ENCODE measurements at places on chromosomes 16 and 17.

DNA sequence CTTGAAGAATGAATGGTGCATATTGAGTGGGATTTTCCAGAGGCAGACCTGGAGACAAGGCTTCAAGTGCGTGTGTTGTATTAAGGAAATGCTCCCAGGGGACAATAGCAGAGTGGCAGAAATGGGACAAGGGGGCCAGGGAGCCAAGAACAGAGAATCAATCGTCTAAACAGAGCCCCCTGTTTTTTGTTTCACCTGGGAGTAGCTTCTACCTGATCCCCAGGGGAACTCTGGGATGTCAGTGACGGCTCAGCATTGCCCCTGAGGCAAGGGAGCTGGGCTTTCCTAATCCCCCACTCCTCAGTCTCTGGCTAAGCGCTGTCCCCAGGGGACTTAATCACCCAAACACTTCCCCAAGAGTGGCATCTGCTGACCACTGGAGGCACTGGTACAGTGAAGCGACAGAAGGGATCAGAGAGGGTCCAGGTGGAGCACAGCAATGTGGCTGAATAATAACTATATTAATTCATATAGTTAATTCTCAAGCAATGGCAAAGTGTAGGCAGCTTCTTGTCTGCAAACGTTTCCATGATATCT, 35.7 kb upstream of the C16orf78 start:
- DNase-seq, result no peak

DNA sequence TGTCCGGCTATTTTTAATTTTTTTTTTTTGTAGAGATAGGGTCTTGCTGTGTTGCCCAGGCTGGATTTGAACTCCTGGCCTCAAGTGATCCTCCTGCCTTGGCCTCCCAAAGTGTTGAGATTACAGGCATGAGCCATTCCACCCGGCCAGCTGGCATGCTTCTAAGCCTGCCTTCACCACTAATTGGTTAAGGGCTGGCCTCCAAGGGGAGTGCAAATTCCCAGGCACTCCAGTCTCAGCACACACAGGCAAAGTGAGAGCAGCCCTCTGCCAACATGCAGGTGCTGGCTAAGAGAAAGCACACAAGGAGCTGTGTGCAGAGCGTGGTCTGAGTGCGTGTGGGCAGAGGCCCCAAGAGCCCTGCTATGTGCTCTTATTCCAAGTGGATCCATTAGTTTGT, 149.8 kb upstream of the HS3ST2 start:
- DNase-seq, result no peak

- no peak for DNase-seq
Observed at GRCh38 chr16:2250652-2251295, 613 bp downstream of the ECI1 start.

DNA sequence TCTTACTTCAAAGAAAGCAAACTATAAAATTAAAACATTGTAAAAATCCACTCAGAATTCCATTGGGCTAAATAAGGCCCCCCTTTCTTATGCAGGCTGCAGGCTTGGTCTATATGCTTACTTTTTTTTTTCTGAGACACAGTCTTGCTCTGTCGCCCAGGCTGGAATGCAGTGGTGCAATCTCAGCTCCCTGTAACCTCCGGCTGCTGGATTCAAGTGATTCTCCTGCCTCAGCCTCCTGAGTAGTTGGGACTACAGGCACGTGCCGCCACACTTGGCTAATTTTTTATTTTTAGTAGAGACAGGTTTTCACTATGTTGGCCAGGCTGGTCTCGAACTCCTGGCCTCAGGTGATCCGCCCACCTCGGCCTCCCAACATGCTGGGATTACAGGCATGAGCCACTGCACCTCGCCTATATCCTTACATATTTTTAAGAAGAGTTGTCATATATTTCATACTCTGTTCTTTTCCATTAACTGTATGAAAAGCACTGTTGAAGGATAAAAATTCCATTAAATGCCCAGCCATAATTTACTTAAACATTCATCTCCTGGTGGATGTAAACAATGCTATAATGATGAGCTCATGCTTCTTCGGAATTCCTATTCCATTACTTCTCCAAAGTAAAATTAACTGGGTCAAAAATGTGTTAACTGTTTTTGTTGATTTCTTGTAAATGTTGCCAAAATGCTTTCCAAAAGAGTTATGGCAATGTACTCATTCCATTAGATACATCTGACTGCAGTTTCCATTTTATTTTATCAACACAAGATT, 17.8 kb downstream of the SNN start:
- DNase-seq, result no peak

GRCh38 chr17:11506635-11507034, 91.6 kb upstream of the DNAH9 start:
- no peak for DNase-seq

DNA sequence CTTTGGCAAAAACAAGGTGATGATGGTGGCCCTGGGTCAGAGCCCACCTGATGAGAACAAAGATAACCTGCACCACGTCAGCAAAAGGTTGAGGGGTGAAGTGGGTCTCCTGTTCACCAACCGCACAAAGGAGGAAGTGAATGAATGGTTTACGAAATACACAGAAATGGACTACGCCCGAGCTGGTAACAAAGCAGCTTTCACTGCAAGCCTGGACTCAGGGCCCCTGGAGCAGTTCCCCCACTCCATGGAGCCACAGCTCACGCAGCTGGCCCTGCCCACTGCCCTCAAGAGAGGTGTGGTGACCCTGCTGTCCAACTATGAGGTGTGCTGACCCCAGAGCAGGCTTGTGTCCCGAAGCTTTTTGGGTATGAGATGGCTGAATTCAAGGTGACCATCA, 29.7 kb upstream of the DLX4 start:
- DNase-seq, result no peak

DNA sequence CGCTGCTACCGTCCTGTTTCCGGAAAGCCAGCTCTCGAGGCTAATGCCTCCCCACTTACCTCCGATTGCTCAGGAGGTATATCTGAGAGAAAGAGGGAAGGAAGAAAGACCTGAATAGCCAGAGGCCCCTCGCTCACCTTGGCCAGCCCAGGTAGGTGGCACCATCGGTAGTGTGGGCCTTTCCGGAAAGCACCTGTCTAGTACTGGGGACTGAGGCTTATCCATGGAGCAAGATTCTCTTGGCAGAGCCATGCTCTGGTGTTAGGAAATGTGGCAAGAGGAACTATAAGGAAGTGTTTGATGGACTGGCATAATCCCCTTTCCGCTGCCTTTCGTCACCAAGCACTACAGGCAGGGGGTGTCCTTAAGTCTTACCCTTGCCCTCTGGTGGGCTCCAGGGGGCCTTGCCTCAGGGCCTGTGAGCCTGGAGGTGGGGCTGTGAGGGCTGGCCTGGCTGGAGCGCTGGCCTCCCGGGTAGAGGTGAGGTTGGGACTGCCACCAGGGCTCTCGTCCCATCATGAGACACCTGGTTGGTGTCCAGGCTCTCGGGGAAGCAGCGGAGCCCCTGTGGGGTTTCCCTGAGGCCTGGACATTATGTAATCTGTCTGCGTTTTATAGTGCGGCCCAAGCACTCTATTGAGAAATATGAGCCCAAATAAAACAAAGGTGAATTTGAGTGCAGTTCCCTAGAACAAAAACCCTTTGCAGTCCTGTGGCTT, 2.9 kb downstream of the CMIP start:
- no peak for DNase-seq

- no peak for DNase-seq
Observed at GRCh38 chr17:64494121-64494520, 2.7 kb downstream of the POLG2 start.

GRCh38 chr17:62825182-62825581, 17.1 kb upstream of the MARCHF10 start:
- DNase-seq, result no peak

DNA sequence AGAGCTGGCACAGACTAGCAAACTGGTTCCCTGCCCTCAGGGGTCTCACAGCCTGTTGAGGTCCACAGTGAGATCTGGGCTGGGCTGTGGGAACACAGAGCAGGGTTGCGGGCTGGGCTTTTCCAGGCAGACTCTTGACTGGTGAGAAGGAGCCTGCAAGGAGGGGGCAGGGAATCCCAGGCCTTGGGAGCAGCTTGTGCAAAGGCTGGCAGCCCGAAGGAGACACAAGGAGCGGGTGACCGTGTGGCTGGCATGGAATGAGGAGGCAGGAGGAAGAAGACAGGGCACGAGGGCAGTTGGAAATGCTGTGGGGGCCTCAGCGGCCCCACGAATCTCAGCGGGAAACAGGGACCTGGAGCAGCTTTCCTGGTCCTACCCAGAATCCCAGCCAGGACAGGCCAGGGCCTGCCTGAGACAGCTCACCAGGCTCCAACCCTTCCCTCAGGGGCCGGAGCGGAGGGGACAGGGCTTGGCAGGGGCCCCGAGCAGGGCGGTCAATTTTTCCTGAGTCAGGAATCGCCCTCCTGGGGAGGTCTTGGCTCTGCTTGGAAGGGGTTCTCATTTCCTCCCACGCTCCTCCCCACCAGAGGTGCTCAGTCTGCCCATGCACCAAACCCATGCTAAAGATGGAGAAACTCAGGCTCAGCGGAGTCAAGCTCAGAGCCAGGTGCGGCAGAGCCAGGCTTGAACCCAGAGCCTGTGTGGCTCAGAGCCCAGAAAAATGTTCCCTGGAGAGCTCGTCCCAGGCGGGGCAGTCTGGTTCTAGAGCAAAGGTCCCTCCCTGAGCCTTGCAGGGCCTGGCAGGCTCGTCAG, 9.2 kb upstream of the SNN start:
- no peak for DNase-seq

DNA sequence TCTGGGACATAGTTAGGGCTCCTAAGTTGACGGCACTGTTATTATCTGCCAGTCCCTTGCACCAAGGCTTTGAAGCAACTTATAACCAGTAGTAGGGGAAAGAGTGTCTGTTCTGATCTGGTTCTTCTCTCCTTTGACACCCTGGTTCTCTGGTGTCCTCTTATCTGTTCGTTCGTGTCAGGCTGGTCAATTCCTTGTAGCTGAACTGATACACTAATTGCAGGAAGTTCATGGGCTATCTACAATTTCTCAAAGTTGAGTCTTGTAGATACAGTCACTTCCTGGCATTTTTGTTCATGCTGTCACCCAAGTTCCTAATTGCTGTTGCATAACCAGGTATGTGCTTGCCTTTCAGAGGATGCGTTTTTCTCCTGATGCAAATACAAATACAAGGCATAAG, 17.3 kb upstream of the MYO1D start:
- DNase-seq, result no peak

- DNase-seq, result peak; percentile 75
Observed at GRCh38 chr16:22297871-22298733, 893 bp downstream of the POLR3E start.

DNA sequence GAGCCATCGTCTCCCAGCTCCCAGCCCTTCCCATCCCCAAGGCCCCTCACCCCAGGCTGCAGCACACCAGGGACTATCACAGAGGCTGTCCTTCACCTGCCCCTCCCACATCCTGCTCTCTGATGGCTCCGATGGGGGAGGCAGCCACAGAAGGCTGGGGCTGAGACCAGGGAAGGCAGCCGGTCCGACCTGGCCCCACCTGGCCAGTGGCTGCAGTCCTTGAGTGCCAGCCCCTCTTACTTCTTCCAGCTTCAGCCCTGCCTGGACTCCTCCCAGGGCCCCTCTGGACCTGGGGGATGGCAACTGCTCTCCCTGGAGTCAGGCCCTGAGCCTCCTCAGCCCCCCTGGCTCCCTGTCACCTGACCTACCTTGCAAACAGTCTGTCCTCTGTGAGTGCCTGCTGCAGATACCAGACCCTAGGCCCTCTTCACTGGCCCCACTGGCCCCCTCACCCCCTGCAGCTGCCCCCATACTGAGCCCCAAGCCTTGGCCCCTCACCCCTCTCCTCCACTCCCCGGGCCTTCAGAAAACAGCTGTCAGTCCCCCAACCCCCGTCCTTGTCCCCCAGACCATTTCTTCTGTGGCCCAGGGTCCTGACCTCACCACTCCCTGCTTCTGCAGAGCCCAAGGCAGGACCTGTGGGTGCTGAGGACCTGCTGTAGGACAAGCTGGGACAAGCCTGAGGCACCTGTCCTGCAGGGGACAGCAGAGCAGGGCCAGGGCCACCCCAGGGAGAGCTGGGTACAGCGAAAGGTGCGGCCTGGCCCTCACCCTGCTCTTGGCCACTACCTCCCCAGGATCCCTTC, 12.6 kb upstream of the SRRM2 start:
- no peak for DNase-seq
